ENCODE measurements at places on chromosomes 3 and 15.
A peak's percentile ranks its signal among the peaks of the same experiment; 100 is the strongest.

- DNase-seq, result no peak
These were observed 13.2 kb upstream of the LMCD1 start for GRCh38 chr3:8488411-8488810.

- peak; percentile 45 for DNase-seq
These were observed 155.6 kb downstream of the MEGF11 start for GRCh38 chr15:66098022-66098363.

DNA sequence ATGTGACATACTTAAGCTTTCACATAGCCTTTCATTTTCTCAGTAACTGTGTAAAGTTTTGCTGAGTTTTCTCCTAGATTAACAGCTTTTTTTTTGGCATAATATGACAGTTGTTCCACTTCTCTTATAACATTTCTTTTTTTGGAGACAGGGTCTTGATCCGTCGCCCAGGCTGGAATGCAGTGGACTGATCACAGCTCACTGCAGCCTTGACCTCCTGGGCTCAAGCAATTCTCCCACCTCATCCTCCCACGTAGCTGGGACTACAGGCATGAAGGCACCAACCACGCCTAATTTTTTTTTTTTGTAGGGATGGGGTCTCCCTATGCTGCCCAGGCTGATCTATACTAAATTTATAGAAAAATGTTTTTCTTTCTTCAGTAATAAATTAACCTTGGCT, 30.1 kb downstream of the DLG1 start:
- DNase-seq, result no peak

GRCh38 chr3:125374501-125374995, 577 bp downstream of the ZNF148 start:
- no peak for DNase-seq

DNA sequence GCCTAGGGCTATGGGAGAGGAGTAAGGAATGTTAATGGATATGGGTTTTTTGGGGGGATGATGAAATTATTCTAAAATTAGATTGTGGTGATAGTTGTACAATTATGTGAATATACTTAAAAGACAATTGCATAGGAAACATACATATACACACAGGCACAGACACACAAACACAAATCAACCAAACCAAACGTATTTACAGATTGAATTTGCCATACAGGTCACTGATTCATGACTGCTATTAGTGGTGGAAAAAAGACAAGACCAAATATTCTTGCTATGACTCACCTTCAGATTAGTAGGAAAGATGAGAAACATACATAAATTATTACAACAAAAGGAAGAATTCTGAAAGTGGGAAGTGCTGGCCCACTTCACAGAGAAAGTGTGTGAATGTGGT, 85.3 kb downstream of the C3orf38 start:
- DNase-seq, result no peak

GRCh38 chr3:78822726-78823125, 945.1 kb downstream of the ROBO1 start:
- DNase-seq, result no peak

DNA sequence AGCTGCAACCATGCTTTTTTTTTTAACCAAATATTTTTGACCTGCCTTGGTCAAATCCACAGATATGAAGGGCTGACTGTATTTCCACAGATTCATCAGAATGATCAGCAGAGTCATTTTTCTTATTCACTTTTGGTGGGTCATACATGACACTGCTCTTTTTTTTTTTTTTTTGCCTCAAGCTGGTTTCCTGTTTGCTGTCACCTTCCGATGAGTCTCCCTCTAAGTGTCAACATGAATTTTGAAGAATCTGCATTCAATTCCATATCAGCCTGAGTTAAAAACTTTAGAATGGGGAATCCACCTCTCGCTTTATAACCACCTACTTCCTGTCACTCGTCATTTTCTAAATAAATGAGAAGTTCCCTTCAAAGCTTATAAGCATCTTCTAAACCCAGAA, 2.2 kb upstream of the SLC12A8 start:
- DNase-seq, result no peak

DNA sequence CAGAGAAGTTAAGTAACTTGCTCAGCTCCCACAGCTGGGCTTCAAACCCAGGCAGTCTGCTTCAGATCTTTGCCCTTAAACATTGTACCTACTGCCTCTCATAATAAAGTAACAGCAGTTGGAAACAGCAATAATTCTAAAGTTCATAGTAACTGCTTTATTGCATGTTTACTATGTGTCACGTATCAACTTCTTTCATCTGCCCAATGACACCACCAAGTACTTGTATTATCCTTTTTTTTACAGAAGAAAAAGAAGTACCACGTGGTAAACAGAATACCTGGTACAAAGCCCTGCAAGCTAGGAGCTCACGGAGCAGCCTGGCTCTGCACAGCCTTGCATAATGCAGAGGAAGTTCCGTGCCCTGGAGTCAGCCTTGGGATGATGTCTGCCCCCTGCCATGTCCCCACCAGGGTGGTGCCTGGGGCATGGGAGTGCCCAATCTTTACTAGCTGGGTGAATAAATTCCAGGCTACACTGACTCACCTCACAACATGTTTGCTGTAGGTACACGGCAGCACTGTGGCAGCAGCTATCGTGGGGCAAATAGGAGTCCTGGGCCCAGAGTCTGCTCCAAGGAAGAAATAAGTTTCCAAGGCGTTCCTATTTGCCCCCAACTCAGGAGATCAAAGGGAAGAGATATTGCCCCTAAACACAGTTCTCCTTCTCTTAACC, 77.2 kb downstream of the LDHAL6B start:
- DNase-seq, result no peak

DNA sequence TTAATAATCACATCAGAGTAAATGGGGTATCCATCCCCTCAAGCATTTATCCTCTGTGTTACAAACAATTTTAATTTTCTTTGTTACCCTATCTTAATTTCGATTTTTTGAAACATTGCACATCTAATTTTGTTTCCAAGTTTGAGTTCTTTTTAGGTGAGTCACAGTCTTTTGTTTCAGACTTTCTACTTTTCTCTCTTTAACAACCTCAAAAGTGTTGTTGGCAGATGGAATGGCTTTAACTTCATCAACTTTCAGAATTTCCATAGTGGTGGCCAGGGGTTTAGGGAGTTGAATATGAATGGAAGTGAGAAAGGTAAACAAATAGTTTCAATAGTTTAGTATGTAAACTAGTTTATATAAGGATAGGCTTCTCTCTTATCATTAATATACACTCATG, 223.0 kb upstream of the MLF1 start:
- no peak for DNase-seq
